ENCODE measurements at places on chromosomes 3 and 15.

DNA sequence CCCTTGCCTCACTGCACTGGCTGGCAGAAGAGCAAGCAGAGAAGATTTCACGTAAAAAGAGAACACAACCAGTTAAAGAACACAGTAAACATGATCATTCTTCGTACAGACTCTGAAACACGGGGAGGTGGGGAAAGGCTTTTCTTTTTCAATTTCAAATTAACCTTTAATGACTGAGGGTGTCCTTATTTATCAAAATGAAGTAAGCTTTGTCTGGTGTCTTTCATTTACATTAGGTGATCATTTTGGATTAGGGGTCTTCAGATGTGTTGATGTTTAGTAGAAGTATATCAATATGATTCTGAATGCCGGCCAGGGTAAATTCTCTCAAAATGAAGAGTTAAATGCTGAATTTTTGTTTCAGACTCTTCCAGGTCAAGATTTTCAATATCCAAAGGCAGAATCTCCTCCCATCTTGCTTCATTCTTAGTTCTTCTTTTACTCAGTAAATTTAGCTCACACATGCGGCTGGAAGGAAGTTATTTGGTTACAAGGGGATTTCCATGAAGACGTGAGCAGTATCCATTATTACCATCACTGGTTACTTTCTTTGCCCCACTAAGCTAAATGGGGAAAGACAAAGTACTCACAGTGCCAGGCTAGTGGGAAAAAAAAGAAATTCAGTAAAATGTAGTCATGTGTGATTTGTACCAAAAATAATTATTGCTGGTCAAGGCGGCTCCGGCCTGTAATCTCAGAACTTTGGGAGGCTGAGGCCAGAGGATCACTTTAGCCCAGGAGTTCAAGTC lies 272.2 kb upstream of the NR2F2 start:
- H3K27ac ChIP-seq = no peak overlapping the region
- H3K36me3 ChIP-seq = no peaks in the 10 kb centered on the region
- H3K27me3 ChIP-seq = no peaks in the 10 kb centered on the region

GRCh38 chr15:55823699-55824340 lies 80.9 kb upstream of the PRTG start:
- H3K27me3 ChIP-seq = no peaks in the 10 kb centered on the region
- DNase-seq = no peak
- peaks cover 19% of the 10 kb centered on the region for H3K4me1 ChIP-seq
- no peak overlapping the region for H3K4me3 ChIP-seq
- peaks cover 7% of the 10 kb centered on the region for H3K36me3 ChIP-seq

DNA sequence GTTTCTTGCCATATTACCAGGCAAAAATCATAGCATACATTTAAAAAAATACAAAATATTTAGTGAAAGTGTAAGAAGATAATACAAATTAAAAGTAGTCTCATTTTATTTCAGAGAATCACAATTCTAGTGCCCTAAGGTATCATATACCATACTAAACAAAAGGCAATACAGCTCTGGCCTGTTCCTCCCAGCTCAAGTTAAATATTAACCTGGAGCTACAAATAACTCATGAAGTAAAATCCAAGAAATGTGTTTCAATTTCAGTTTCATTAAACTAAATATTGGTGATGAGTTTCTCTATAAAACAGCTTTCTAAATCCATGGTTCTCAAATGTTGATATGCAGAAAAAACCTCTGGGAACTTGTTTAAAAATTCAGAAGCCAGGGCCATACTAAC lies 67.7 kb downstream of the INO80 start:
- H3K4me1 ChIP-seq = peaks cover 15% of the 10 kb centered on the region
- no peak overlapping the region for H3K27ac ChIP-seq
- H3K27me3 ChIP-seq = no peaks in the 10 kb centered on the region
- peaks cover 45% of the 10 kb centered on the region for H3K36me3 ChIP-seq
- DNase-seq = no peak
- H3K4me3 ChIP-seq = no peak overlapping the region

- H3K27me3 ChIP-seq = no peaks in the 10 kb centered on the region
- H3K27ac ChIP-seq = no peak overlapping the region
- no peak overlapping the region for H3K4me3 ChIP-seq
- peaks cover 2% of the 10 kb centered on the region for H3K36me3 ChIP-seq
Measured at GRCh38 chr3:30639937-30640336, 33.5 kb downstream of the TGFBR2 start.

GRCh38 chr15:88036154-88036839 lies 220.2 kb downstream of the NTRK3 start:
- no peak overlapping the region for H3K4me3 ChIP-seq
- DNase-seq = no peak
- H3K36me3 ChIP-seq = no peaks in the 10 kb centered on the region
- no peaks in the 10 kb centered on the region for H3K27me3 ChIP-seq

- no peaks in the 10 kb centered on the region for H3K36me3 ChIP-seq
- H3K27me3 ChIP-seq = peaks cover 56% of the 10 kb centered on the region
- H3K4me3 ChIP-seq = peak overlapping the region; percentile 55
Measured at GRCh38 chr3:127454968-127455367, 135.6 kb downstream of the TPRA1 start.

DNA sequence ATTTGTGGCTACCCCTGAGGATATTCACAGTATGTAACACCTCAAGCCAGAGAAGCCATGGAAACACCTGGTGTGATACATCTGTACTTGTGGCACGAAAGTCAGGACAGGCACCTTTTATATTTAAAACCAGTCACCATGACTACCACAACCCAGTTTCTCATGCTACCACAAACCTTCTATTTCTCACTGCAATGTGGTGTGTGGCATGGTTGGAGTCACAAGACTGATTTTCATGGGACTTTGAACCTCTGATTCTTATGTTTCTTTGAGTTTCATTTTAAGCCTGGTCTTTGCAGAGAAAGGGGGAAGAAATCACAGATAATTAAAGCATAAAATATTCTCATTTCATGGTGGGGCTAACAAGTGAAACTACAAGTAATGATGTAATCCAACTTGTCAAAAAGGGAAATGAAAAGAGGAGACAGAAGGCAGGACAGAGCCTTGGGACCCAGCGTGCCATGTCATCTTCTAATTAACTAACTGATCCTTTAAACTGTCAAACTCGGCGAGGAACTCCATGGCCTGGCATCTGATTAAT lies 175.9 kb downstream of the PDZRN3 start:
- DNase-seq = no peak
- H3K4me3 ChIP-seq = no peak overlapping the region
- no peak overlapping the region for H3K27ac ChIP-seq
- no peaks in the 10 kb centered on the region for H3K27me3 ChIP-seq
- peaks cover 7% of the 10 kb centered on the region for H3K36me3 ChIP-seq

DNA sequence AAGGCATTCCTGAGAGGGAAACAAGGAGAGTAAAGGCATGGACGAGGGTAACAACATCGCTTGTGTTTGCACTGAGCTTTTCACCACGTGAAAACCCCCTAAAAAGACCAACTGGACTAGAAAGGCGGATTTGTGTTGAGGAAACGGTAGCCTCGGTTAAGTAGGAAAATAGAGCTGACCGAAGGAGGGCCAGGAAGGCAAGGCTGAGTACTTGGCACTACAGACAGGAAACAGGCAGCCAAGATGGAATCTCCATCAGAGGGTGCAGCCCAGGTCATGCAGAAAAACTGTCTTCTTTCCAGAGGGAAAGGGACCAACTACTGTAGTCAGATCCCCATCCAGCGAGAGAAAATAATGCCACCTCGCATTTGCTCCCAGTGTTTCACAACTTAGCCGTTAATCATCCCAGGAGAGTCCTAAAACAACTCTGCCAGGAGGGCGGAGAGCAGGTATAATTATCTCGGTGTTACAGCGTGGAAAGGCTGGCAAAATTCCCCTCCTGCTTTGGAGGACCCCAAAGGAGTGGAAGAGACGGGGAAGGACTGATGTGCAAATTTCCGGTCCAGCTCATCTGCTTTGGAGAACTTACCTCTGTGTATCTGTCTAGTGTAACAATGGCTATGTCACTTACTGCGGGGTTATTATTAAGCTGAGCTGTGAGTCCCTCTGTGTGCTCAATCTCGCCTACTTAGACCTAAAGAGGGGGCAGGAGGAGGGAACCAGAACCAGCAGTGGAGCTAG lies 77.2 kb downstream of the MYO1E start:
- H3K27ac ChIP-seq = peak overlapping the region; percentile 91
- no peaks in the 10 kb centered on the region for H3K27me3 ChIP-seq
- no peak for DNase-seq
- H3K4me1 ChIP-seq = peaks cover 61% of the 10 kb centered on the region
- peak overlapping the region; percentile 33 for H3K4me3 ChIP-seq

DNA sequence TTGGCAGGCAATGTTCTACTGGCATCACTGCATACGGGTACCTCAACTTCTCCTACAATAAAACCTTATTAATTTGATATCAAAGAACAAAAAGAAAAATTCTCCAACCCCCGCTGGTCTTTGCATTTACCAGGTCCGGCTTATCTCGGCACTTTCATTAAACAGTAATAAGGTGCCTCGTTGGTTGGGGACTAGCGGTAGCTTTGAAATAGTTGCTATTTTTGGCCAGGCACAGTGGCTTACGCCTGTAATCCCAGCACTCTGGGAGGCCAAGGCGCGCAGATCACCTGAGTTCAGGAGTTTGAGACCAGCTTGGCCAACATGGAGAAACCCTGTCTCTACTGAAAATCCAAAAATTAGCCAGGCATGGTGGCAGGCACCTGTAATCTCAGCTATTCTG lies 32.0 kb upstream of the CGNL1 start:
- peaks cover 10% of the 10 kb centered on the region for H3K4me1 ChIP-seq
- H3K27ac ChIP-seq = no peak overlapping the region
- H3K36me3 ChIP-seq = no peaks in the 10 kb centered on the region

DNA sequence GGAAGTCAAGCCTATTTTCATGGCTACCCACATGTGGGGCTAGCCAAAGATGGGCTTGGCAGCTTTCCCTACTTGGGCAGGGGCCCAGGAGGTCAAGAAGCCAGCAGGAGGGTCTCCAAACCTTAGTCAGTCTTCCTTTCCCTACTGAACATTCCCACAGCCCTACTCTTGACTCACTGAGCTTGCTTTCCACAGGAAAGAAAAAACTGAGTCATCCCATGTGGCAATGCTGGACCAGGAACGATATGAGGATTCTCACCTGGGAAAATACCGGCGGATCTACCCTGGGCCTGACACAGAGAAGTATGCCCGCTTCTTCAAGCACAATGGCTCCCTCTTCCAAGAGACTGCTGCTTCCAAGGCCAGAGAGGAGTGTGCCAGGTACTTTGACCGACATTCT lies 3.7 kb upstream of the NGRN start:
- no peak overlapping the region for H3K4me3 ChIP-seq
- no peak for DNase-seq
- no peak overlapping the region for H3K27ac ChIP-seq
- H3K4me1 ChIP-seq = peaks cover 14% of the 10 kb centered on the region
- H3K27me3 ChIP-seq = no peaks in the 10 kb centered on the region

DNA sequence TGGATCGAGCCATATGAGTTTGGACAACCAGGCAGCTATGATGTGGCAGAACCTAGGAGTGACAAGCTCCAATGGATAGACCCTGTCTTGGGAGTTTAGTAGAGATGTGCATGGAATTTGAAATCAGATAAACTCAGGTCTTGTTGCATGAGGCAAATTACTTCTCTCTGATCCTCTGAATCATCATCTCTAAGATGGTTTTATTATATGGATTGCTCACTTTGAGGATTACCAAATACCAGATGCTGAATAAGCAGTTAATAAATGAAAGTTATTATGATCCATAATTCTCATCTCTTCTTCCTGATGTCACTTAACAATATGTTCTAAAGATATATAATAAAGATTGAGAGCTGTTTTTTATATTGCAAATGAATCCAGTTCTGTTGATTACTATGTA lies 622.2 kb downstream of the NTRK3 start:
- DNase-seq = no peak
- H3K4me3 ChIP-seq = no peak overlapping the region
- no peaks in the 10 kb centered on the region for H3K4me1 ChIP-seq

DNA sequence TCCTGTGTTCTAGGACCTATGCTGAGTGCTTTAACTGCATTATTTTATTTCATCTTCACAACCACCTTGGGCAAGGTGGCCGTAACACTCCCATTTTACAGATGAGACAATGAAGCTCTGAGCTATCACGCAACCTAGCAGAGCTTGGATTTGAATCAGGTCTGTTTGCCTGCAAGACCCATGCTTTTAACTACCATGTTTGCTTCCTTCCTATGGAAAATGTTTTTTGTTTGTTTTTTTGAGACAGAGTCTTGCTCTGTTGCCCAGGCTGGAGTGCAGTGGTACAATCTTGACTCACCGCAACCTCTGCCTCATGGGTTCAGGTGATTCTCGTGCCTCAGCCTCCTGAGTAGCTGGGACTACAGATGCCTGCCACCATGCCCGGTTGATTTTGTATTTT lies 24.7 kb upstream of the HERC1 start:
- no peak for DNase-seq
- H3K27ac ChIP-seq = no peak overlapping the region
- H3K4me1 ChIP-seq = peaks cover 21% of the 10 kb centered on the region
- H3K36me3 ChIP-seq = no peaks in the 10 kb centered on the region
- no peaks in the 10 kb centered on the region for H3K27me3 ChIP-seq

- DNase-seq = no peak
- H3K27me3 ChIP-seq = no peaks in the 10 kb centered on the region
- H3K4me3 ChIP-seq = no peak overlapping the region
- H3K27ac ChIP-seq = no peak overlapping the region
- H3K36me3 ChIP-seq = peaks cover 27% of the 10 kb centered on the region
Measured at GRCh38 chr3:129173725-129174124, 10.0 kb downstream of the CNBP start.

DNA sequence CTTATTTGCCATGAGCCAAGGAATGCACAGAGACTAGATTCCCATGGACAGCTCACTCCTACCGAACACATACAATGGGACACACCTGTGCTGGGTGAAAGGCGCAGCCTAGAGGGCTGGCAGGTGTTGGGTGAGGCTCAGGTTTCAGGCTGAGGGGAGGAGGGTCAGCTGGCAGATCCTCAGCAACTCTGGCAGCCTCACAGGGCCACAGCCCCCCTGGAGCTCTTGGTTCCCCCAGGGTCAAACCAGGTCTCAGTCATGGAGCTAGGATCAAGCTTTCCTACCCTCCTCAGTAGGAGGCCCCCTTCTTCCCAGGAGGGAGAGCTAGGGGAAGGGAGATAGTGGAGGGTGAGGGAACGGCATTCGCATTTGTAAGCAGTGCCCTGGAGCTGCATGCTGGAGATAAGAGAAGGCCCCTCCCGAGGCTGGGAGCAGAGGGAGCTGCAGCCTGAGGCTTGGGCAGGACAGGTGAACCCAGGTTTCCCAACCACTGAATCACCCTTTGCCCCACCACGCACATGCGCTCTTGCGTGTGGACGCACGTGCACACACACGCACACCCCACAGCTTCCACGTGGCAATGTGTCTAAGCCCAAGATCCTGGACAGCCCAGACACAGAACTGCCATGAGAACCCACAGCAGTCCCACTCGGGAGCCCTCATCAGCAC lies 26.3 kb upstream of the TFRC start:
- no peak for DNase-seq
- H3K4me1 ChIP-seq = no peaks in the 10 kb centered on the region
- no peak overlapping the region for H3K27ac ChIP-seq
- H3K36me3 ChIP-seq = no peaks in the 10 kb centered on the region
- no peak overlapping the region for H3K4me3 ChIP-seq
- no peaks in the 10 kb centered on the region for H3K27me3 ChIP-seq

GRCh38 chr3:156918746-156919145 lies 92.6 kb downstream of the LEKR1 start:
- no peak for DNase-seq
- no peaks in the 10 kb centered on the region for H3K27me3 ChIP-seq
- peaks cover 1% of the 10 kb centered on the region for H3K36me3 ChIP-seq
- no peak overlapping the region for H3K27ac ChIP-seq

All from osteocyte (in vitro differentiated cells).